ENCODE measurements at places on chromosomes 12 and 14.

GRCh38 chr14:104941508-104942365, 17.1 kb downstream of the PLD4 start:
- DNase-seq: no peak

DNA sequence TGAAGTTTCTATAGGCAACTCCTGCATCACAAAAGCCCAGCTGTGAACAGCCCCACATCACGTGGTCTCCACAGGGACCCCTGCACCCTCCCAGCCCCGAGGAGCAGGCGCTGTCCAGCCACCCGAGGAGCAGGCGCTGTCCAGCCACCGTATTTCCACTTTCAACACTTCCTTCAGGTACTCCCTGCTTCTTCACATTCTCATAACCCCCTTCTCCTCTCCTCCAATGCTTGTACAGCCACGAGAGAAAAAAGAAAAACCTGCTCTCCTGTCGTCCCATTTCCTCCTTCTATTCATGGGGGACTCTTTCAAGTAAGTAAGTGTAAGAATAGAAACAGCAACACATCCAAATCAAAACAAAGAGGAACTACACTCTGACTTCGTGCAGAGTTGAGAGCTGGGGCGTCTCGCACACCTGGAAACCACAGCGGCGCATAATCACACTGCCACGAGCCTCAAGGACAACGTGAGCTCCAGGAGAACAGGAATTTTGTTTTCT, 11.9 kb downstream of the CDC42BPB start:
- DNase-seq: no peak

- DNase-seq: peak; percentile 0
Observed at GRCh38 chr12:18158774-18159557, 69.0 kb upstream of the RERGL start.

DNA sequence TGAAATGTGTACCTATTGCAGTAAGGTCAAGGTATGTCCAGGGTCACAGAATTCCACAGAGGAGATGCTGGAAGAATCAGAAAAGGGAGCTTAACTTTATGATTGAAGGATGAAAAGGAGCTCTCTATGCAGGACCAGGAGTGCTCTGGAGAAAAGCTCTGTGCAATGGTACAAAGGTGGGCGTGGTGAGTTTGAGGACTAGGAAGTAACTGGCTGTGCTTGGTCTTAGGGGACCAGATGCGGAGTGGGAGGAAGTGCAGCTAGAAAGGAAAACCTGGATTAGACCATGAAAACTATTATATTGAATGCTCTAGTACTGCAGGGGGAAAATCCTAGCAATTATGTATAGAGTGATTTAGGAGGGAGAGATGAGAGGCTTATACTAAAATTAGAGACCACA, 56.8 kb downstream of the BTG1 start:
- no peak for DNase-seq

- no peak for DNase-seq
Observed at GRCh38 chr12:119630962-119631550, 36.9 kb upstream of the PRKAB1 start.

DNA sequence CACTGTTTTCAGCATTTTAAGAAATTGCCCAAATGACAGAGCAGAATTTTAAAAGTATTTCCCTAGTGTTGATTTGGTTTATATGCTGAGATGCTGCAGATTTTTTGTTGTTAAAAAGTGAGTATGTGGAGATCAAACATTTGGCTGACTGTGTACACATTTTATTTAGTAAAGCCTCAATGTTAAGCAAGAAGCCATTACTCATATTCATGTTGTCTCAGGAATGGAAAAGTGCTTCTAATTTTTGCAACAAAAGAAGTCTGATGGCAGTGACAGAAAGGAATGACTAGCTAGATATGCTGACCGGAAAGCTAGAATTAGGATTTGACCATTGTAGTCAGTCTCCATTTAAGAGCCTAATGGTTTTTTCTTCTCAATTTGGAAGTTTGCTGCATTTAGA, 22.5 kb downstream of the SLC38A6 start:
- DNase-seq: no peak

DNA sequence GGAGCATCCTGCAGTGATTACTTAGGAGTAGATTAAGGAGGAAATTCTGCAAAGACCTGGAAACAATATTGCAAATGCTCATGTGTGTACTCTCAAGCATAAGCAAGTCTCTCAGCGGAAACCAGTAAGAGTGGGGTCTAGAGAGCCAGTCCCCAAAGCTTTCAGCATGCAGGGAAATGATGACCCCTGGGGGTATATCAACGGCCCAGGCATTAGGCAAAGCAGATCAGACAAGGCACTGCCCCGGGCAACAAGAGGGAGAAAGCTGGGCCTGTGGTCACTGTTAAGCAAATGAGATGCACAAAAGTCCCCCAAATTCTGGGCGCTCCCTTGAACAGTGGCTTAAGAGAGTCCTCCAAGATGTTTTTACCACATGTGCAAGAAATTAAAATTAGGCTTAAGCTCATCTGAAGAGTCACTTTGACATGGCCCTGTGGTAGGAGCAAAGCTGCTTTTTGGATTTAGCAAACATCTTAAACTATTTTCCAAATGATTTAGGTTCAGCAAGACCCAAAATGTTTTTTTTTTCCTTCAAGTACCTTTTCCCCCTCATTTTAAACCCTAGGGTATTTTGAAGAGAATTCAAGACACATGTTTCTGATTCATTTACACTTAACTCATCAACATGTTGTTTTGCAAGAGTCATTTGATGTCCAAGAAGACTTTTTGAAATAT, 457.1 kb upstream of the TBX3 start:
- no peak for DNase-seq
